Activated naive CD4-positive, alpha-beta T cell treated with anti-CD3 and anti-CD28 coated beads, Interleukin-2, amount 10 ng/mL, durations not matched to agents 5 hours and 36 hours (primary cell): ENCODE measurements at places on chromosomes 16 and 17. TPM values are rescaled to one million over a fixed set of nuclear protein-coding genes. Genes with fewer than 3 reads are reported as not detected.

GAS2L2 gene
- not detected for total RNA-seq

ZPBP2 gene
- total RNA-seq = not detected

CCDC144A gene
- 7.5 TPM for total RNA-seq

GDPD3 gene
- 17.4 TPM for total RNA-seq

DHX58 gene
- total RNA-seq = 30.3 TPM

LPO gene
- total RNA-seq = not detected

TEX19 gene
- total RNA-seq = not detected

FAM20A gene
- total RNA-seq = not detected

CASKIN2 gene
- total RNA-seq = 1.3 TPM

CES5A gene
- total RNA-seq = not detected

STRADA gene
- 40.0 TPM for total RNA-seq

IL17C gene
- not detected for total RNA-seq

TMC8 gene
- 447 TPM for total RNA-seq
